ENCODE measurements at places on chromosomes 16 and 17. TPM values are rescaled to one million over a fixed set of nuclear protein-coding genes. Genes with fewer than 3 reads are reported as not detected.

DNA sequence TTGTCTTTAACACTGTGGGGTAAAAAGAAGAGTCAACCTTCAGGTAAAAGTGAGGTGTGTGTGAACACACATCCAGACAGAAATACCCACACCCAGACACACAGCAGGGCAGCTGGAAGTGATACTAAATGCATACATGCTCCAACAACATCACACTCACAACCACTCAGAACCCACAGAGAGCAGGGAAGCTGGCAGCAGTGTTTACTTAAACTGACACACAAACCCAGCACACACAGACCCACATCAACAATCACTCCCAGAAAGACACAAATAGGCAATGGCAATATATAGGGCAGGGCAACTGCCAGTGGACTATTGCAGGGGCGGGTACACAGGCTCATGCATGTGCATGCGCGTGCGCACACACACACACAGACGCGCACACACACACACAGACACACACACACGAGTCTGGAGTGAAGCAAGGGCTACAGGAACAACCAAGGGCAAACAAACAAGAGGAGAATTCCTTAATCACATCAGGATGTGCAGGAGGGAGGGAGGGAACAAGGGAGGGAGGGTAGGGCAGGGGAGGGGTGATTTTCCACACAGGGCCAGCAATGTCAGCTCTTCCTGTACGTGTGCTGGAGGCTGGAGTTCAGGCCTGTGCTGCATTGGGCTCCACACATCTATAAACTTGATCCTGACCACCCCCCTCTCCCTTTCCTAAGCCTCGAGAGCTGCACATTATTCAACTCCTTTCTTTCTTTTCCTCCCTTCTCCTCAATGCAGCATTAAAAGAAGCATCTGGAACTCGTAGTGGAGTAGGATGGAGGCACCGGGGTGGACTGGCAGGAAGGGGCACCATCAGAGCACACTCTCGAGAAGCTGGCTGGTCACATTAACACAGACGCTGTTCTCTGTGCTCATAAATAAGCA lies 30.1 kb downstream of the HIC1 start:
- peak; percentile 23 for DNase-seq

DNA sequence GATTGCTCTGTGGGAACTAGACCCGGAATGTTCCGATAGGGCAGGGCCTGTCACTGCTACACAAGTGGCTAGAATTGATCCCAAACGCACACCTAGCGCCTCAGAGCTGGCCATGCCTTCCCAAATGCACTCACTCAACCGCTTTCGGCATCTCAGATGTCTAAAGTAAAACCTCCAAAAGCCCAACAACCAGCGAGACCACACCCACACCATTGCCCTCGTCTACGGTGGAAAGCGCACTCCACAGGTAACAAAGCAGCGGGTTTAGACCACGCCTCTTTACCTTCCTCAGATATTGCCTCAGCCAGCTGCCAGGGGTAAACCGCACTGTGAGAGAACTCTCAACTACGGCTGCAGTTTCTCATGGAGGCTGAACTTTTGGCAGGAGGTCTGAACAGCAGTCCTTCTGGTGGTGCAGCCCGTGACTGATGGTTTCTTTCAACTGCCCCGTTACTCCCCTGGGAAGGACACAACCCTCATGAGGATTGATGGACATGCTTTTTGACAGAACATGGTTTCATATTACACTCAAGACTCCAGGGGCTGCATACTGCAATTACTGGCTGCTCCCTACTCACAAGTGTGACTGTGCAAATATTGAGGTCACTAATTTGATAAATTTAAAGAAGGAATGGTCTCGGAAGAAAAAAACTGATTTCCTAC lies 34.5 kb downstream of the USP7 start:
- DNase-seq: no peak

The DPEP2 gene
- total RNA-seq: not detected

GRCh38 chr17:14672830-14673229 lies 371.9 kb downstream of the HS3ST3B1 start:
- DNase-seq: no peak

GRCh38 chr17:28949185-28950016 lies 1.9 kb downstream of the PHF12 start:
- DNase-seq: peak; percentile 72

DNA sequence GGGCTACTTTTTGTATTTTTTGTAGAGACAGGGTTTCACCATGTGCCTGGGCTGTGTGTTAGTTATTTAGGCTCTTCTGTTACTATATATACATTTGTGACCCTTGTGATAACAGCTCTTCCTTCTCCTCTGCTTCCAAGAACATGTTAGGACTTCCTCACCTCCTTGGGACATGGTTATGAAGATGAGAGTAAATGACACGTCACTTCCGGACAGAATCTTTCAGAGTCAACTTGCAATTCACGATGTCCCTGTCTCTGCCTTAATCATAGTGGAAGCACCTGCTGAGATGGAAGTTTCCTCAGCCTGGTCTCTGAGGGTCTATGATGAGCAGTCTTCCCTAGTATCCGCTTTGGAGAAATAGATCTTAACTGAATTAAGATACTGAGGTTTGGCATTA lies 42.9 kb downstream of the CCDC42 start:
- DNase-seq: peak; percentile 4

The OR2C1 gene
- not detected for total RNA-seq

GRCh38 chr17:74070998-74071679 lies 132.3 kb upstream of the RPL38 start:
- no peak for DNase-seq

The REXO5 gene
- 6.7 TPM for total RNA-seq

The IQCK gene
- 5.8 TPM for total RNA-seq

DNA sequence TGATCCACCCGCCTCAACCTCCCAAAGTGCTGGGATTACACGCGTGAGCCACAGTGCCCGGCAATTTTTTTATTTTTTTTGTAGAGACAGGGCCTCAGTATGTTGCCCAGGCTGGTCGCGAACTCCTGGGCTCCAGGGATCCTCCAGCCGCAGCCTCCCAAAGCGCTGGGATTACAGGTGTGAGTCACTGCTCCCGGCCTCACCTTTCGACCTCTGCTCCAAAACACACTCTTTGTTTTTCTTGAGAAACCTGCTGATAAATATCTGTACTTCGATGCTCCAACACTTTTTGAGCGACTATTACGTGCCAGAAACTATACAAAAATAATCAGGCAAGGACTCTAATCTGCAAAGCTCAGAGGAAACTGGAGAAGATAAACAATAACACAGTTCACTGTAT lies 1.0 kb downstream of the MED1 start:
- no peak for DNase-seq

- DNase-seq: peak; percentile 27
Observed at GRCh38 chr17:67487506-67487905, 110.4 kb downstream of the PITPNC1 start.

- DNase-seq: no peak
Observed at GRCh38 chr16:87016046-87017035, 300.9 kb downstream of the C16orf95 start.

DNA sequence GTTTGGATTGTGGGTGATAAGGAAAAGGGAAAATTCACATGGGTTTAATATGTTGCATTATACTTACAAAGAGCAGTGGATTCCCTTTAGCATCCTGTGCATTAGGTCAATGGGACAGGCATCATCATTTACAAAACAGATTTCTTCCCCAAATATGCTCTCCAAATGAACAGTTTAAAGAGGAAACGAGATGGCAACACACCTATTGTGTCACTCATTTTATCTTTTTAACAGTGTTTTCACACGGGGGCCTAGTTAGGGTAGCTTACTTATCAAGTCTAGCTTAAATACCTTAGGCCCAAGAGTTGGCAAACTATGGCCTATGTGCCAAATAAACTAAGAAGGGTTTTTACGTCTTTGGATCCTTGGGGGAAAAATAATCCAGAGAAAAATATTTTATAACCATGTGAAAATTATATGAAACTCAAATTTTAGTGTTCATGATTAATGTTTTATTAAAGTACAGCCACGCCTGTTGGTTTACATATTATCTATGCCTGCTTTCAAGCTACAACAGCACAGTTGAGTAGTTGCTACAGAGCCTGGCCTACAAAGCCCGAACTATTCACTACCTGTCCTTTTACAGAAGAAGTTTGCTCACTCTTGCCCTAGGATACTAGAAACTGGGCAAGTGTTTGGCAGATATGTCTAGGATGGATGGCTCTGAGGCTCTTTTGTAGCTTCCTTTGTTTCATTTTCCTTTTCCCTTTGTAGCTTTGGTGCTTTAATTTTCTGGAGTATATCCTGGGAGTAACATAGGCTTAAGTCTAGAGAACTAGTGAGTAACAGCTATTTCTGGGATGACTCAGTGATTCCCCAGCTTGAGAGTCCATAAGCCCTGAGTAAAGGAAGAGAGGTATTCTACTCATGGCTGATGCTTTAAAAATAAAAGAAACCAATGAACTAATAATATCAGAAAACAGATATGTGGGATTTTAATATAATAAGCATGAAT lies 12.4 kb downstream of the NUP93 start:
- DNase-seq: no peak

The SDR42E2 gene
- not detected for total RNA-seq

The MAP1LC3B gene
- 47.1 TPM for total RNA-seq

DNA sequence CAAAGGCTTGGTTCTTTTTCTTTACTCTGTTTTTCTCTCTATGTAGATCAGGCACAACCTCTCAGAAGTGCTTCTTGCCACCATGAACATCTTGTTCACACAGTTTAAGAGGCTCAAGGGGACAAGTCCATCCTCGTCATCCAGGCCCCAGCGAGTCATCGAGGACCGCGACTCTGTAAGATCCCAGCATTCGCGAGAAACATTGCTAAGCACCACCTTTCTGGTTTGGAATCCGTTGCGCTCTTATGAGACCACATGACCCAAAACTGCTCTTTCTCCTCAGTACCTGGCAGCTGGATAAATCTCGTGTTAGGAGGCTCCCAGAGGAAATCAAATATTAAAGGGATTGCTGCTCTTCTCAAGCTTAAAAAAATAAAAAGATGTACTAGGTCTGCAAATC lies 23.3 kb upstream of the SLC12A3 start:
- no peak for DNase-seq

- DNase-seq: peak; percentile 90
Observed at GRCh38 chr17:58303971-58304749, 23.4 kb upstream of the MPO start.

The RAMP2 gene
- total RNA-seq: 11.7 TPM

GRCh38 chr17:36703860-36704266 lies 102.5 kb downstream of the MRM1 start:
- DNase-seq: peak; percentile 91

DNA sequence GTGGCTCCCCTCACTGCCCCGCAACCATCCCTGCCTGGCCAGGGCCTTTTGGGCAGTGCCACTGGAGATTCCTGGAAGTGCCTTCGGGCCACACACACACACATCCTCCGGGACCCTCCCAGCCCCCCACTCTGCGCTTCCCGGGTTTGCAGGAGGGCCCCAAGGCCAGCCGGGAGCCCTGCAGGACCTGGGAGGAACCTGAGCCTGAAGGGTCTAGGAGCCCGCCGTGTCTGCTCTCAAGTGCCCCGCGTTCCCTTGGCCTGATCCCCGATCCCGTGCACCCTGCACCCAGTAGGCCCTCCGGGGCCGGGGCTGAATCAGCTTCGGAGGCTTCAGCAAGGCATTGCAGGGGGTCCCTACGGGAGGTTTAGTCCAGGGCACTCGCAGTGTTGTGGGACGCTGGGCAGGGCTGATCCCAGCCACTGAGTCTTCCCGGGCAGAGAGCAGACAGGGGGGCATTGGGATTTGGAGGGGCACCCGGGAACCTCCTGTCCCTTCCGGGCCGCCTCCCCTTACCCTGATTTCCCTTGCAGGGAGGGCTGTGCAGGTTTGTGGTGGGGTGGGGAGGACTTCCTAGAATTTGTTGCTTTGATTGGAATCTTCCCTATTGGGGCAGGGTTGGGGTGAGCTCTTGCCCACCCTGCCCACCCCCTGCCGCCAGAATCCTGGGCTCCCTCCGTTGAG lies 36.9 kb downstream of the TMEM235 start:
- DNase-seq: peak; percentile 41

The TMEM100 gene
- not detected for total RNA-seq

The SMIM36 gene
- not detected for total RNA-seq

The GNAO1 gene
- total RNA-seq: 16.9 TPM

The MYO15B gene
- total RNA-seq: 41.9 TPM

- no peak for DNase-seq
Observed at GRCh38 chr16:55571191-55571897, 4.9 kb downstream of the CAPNS2 start.

- no peak for DNase-seq
Observed at GRCh38 chr17:42660692-42661345, 1.7 kb downstream of the TUBG2 start.

The FBXW10 gene
- not detected for total RNA-seq

DNA sequence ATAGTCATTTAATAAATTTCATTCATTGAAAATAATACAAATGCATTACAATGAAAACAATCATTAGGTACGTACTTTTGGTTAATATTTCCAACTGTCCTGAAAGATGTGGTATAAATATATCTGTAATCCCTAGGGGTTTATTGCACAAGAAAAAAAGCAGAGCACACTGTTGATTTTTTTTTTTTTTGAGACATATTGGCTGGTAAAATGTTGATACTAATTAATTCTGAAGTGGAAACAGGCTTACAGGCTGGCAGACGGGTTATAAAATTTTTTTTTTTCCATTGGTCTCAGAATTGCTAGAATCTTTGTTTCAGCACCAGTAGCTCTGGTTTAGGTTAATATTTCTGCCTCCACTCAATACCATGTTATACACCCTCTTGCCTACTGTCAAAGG lies 193.6 kb downstream of the MAP2K6 start:
- no peak for DNase-seq

DNA sequence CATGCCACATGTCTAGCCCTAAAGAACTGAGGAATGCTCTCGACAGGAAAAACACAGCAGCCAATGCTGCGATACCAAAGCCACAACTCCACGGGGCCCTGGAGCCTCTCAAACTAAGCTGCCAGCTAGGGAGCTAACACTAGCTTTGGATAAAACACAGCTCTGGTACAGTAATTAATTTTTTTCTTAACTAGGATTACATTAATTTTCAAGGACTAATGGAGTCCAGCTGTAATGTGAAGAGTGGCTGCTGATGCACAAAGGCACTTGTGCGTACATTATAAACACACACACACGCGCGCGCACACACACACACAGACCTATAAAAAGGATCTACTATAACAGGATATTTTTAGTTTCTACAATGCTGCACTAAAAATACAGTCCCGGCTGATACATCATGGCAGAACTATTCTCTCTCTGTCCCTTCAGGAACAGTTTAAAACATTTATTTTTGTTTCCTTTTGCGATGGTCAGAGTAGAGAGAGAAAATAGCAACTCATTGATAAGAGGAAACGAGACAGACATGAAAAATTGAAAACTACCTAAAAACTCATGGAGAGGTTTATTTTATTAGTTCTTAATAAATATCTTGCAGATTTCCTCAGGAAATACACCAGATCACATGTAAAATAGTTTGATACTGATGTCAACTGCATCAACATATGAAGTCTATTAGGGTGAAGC lies 88.5 kb downstream of the SMG6 start:
- DNase-seq: no peak

- no peak for DNase-seq
Observed at GRCh38 chr17:62163847-62164246, 98.8 kb upstream of the MED13 start.

- no peak for DNase-seq
Observed at GRCh38 chr16:5852151-5852550, 754.6 kb upstream of the EEF2KMT start.

DNA sequence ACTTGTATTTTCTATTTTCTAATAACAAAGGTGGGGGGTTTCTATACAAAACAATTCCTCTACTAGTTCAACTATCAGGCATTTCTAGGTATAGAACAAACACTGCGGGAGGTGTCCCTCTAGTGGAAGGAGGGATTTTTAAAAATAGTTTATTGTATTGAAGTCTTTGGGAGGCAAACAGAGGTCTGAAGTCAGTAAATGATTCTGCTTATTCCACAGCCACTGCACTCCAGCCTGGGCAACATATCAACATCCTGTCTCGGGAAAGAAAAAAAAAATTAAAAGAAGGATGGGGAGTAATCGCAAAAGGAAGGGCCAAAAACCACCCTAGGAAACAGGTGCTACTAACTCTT lies 648 bp upstream of the ERCC4 start:
- DNase-seq: no peak

All from H9 (cell line).